ENCODE measurements at places on chromosomes 5 and 9. TPM values are rescaled to one million over a fixed set of nuclear protein-coding genes. Genes with fewer than 3 reads are reported as not detected.

MYO10 gene
- total RNA-seq, result 25.9 TPM

APBA1 gene
- 11.1 TPM for total RNA-seq

GRCh38 chr9:117092582-117092981 is 322.3 kb downstream of the ASTN2 start:
- DNase-seq, result no peak

DNA sequence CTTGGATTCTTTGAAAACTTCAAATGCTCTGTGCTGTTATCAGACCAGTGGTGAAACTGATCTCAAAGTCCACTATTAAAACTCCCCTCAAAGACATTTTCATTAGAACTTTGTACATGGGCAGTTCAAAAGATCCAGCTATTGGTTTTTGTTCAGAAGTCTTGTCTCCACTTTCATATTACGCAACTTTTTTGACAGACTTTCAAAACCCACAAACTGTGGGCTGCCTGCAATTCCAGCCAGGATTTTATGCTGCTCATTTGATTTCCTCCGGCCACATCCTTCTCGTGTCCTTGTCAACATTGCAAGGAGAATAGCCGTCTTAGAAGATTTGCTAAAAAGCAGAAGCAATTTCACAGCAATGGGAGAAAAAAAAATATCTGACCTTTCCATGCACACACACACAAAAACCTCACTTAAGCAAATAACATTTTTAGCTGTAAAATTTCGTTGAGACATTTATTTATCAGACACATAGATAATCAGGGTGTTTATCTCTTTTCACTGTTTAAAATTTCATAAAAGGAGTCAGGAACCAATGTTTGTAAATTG is 1990.5 kb downstream of the MAT2B start:
- no peak for DNase-seq

DNA sequence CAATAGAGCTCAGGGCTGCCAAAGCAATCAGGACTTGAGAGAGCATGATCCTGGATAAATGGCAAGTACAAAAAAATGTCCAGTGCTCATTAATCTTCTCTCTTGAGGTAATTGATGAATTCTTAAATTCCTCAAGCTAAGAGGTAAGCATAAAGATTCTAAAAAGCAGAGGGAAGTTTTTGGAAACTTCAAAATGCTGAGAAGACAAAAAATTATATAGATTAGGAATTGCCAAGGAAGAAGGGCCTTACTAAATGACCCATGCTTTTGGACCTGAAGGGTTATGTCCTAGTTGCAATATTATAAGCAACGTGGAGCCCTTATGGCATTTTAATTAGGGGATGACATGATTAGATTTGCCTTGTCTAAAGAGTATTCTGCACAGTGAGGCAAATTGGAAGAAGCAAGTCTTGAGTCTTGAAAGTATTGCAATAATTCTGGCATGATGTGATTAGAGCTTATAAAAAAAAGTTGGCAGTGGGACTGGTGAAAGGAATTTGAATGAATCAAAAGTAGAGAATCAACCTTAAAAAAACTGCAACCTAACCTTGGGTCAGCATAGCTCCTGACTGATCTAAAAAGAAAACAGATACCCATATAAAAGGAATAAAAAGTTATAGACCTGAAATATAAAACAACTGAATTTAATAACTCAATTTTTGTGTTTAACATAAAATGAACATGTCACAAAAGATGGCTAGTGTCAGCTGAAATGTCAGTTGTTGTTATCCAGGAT is 323.8 kb upstream of the ARRDC3 start:
- DNase-seq, result no peak

All from sciatic nerve (tissue), 2 donors.